ENCODE measurements at places on chromosomes 4 and X.
A peak's percentile ranks its signal among the peaks of the same experiment; 100 is the strongest.

- DNase-seq = peak; percentile 22
Observed at GRCh38 chrX:43655151-43656004, 721 bp upstream of the MAOA start.

DNA sequence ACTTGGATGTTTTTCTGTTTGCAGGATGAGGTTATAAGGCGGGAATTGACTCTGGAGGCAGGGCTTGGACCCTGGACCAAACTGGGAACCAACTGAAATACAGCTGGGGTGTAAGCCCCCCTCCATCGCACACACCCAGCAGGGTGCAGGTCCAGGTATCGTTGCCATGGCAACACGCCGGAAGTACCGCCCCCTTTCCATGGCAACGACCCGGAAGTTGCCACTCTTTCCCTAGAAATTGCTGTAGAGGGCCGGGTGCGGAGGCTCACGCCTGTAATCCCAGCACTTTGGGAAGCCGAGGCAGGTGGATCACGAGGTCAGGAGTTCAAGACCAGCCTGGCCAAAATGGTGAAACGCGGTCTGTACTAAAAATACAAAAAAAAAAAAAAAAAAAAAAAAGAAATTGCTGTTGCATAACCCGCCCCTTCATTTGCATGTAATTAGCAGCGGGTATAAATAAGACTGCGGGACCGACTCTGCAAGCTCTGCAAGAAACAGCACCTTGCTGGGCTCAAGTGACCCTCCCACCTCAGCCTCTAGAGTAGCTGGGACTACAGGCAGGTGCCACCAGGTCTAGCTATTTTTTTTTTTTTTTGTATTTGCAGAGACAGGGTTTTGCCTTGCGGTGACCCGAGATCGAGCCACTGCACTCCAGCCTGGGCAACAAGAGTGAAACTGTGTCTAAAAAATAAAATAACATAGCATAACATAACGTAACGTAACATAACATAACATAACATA is 139.6 kb downstream of the CRLF2 start:
- DNase-seq = no peak

DNA sequence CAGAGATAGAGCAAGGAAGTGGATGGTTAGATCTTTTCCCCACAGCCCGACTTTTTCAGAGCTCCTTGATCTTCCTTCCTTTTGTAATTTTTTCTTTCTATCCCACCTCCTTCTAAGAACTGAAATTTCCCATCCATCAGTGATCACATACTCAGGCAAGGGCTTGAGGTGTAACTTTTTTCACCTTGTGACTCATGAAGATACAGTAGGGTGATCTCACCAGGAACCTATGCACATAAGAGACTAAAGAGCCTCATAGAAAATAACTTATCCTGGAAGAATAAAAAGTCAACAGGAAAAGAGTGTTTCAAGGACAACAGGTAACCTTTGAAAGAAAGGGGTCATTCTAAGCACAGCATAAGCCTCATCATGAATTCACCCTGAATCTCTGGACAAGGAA is 131.2 kb upstream of the HCCS start:
- DNase-seq = no peak

GRCh38 chr4:169009286-169010124 is 550 bp downstream of the CBR4 start:
- DNase-seq = peak; percentile 50

Data from RPMI7951 (cell line).